ENCODE measurements at places on chromosomes 5 and 9. TPM values are rescaled to one million over a fixed set of nuclear protein-coding genes. Genes with fewer than 3 reads are reported as not detected.

DNA sequence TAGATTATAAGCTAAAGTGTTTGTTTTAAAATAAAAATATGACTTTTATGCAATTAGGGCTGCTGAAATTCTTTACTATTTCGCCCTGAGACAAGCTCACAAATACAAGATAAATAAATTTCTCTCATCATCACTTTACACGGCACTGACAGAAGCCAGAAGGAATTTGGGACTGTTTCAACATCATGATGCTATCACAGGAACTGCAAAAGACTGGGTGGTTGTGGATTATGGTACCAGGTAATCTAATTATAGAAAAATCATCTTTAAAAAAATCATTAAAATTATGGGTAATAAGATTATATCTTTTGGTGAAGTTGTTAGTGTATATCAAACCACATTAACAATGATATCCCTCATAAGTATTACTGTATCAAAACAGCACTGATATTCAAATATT lies 95.0 kb downstream of the MAN2A1 start:
- no peak for DNase-seq

GRCh38 chr9:86077276-86077675 lies 22.1 kb downstream of the GOLM1 start:
- no peak for DNase-seq

DNA sequence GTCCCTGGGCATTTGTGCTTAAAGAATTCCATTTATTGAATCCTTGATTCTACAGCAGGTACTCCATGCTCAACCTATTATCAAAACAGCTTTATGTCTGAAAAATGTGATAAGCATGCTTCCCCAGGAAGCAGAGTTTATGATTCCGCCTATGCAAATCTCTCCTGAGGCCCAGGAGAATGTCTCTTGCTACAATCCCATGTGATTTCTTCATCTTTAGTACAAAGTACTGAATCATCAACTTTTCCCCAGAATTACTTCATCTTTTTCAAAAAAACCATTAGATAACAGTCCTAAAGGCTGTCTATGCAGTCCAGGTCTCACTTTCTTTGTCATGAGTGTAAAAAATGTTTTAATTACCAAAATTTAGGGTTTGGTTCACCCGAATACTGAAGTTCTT lies 130.2 kb upstream of the ADAMTSL1 start:
- DNase-seq = no peak

- no peak for DNase-seq
Measured at GRCh38 chr5:103582364-103582763, 19.8 kb upstream of the NUDT12 start.

- DNase-seq = peak; percentile 83
Measured at GRCh38 chr9:127049044-127049443, 73.4 kb downstream of the ANGPTL2 start.

GRCh38 chr5:75044406-75044805 lies 8.0 kb downstream of the GCNT4 start:
- DNase-seq = no peak

DNA sequence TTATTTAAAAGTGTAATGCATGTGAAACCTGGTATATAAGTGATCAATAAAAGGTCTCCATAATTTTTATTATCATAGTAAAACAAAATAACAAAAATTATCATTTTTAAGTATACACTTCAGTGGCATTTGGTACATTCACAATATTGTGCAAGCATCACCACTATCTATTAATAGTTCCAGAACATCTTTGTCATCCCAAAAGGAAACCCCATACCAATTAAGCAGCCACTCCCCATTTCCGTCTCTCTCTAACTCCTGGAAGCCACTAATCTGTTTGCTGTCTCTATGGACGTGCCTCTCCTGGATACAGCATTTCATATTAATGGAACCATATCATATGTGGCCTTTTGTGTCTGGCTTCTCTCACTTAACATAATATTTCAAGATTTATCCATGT lies 7.6 kb downstream of the OLFML2A start:
- no peak for DNase-seq

DNA sequence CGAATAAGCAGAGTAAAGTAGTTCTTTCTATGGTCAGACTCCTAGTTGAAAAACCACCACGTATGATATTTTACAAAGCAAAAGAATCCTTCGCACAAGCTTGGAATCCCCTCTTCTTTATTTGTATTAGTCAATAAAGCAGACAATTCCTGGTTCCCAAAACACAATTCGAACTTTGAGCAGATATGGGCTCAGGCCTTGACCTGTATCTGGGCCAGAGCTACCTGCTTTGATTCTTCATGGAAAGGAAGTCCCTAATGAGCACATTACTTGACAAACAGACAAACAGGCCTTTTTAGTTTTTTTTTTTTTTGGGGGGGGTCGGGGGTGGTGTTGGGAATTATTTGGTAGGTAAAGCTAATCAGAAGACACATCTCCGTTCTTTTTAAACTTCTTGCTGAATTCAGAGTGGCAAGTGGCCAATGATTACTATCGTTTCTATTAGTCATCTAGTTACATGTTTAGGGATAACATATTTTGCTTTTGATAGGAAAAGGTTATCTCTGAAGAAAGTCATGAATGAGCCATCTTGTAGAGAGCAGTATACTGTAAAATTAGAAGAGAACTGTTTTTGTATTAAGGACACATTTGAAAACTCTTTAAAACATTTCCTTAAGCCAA lies 116.6 kb upstream of the HMHB1 start:
- DNase-seq = no peak

GRCh38 chr5:123344816-123345426 lies 78.3 kb downstream of the CEP120 start:
- DNase-seq = no peak

DNA sequence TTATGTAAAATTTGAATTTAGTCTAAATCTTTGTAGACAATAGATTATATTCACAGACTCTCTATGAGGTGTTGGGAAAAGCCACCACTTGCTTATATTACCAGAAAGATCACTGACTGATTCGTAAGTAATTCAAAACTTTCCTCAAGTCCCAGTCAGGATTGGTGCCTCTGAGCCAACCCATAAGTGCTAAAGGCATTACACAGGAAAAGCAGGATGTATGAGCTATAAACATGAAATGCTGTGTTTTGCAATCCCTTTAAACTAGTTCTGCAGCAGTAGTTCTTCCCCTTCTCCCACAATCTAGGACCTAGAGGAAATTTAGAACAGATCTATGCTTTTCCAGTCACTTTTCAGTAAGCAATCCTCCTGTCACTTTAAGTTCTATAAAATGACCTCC lies 48.0 kb downstream of the SHLD3 start:
- no peak for DNase-seq

DNA sequence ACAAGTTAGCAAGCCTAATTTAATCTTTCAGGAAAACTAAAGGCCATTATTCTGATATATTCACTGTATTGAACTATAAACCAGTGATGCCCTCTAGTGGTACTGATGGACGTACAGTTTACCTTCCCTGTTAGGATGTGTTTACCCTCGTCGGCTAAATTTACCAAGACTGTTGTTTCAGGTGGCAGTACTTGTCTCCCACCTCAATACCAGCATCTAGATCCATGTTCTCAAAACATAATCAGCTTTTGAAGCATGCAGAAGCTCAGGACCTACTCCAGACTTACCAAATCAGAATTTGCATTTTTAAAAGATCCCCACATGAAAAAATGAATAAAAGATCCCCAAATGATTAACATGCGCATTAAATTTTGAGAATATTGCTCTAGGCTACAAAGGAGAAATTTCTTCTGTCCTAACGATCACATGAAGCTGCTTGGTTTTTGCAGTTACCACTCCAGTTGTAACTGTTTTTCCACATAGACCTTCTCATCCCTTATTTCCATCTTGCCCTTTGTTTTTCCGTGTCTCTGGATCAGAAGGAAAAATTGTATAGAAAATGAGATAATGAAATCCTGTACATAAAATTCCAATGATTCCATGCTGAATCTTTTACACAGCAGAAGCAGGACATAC lies 3.2 kb upstream of the BAAT start:
- DNase-seq = no peak

DNA sequence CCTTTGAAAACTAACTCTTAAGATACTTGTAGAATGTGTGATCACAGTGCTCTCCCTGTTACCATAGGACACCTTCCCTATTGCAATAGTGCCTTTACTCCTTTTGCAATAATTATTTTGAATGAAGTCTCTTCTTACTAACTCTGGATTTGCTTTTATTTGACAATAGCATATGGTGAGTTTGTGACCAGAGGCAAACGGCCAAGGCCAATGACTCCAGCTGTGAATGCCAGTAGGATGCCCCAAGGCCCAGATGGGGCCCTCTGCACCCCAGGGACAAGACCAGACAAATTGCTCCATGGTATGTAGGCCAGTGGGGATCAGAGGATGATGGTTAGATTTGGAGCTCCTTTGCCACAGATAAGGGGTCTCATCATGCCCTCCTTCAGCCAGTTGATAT lies 116.9 kb downstream of the NPR3 start:
- no peak for DNase-seq

DNA sequence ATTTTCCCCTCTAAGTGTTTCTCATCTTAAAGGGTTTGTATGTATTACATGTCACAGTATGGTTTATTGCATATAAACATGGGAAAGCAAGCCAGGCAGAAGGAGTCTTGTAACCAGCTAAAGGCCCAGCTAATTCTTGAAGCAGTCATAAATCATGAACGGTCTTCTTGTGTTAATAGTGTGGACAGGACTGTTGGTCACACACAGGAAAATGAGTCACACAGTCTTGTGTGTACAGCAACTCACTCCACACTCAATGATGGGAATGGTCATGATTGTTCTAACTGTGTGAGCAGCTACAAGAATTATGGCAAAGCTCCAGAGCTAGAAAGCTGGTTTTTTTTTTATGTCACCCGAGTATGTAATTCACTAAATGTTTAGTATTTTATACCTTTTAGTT lies 123.9 kb downstream of the GHR start:
- DNase-seq = no peak

GRCh38 chr5:140049205-140049604 lies 6.1 kb upstream of the NRG2 start:
- DNase-seq = no peak

GRCh38 chr5:111167551-111167950 lies 56.6 kb upstream of the CAMK4 start:
- DNase-seq = no peak

GRCh38 chr5:38367410-38367809 lies 109.1 kb downstream of the EGFLAM start:
- no peak for DNase-seq

DNA sequence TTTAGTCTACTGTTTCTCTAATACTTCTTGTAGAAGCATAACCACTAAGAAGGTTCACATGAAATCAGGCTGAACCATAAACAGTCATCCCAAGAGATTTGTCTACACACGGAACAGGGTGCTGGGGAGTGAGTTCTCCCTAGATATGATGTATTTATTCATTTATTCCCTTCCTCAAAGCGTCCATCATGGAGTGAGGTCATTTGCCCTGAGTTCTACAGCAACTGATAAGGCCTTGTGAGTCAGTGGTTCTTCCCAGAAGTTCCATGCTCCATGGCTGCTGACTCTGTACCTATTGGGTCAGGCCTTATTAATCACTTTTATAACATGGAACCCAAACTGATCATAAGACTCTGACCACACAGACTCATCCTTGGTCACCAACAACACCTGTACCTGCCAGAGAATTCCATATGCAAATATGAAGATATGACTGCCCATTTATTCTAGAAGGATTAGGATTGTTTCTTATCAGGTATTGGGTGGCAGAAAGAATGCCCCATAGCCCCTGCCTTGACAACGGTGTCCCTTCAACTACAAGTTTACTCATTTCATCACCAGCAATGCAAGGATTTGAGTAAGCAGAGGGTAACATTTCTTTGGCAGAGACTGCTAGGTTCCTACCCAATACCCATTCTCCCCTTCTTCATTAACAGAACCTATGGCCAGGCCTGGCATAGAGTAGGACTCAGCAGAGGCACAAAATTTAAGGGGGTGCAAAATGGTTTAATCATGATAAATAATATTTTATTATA lies 118.1 kb downstream of the LHFPL2 start:
- DNase-seq = no peak

DNA sequence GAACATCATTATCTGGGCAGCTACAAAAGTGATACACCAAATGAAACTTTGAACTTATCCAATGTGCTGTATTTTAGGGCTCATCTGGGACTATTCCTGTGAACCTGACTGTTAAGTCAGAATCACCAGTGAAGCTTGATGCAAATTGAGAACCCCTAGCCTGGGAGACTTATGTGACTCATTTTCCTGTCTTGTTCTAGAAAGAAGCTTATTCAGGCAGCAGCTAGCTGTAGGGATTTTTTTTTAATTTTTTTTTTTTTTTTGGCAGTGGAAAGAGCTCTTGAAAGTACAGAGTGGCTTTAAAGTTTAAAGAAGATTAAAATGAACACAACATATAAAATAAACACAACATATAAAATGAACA lies 81.1 kb upstream of the TNFAIP8 start:
- DNase-seq = peak; percentile 78

DNA sequence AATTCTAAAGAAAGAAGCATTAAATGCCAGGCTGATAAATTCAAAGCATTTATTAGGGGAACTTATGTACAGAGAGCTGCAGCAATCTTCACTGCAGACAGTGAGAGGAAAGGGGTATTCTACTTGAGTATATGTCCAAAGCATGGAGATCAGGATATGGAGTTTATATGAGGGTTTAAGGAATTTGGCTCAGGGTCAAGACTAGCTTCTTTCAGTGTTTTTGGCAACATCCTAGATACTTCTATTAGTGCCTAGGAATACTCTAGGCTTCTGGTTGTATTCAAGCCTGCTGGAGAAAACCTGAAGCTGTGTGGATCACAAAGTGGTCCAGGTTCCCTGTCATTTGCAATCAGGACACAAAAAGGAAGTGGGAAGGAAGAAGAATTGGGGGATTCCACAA lies 194.6 kb downstream of the CETN3 start:
- DNase-seq = no peak

GRCh38 chr5:5343568-5343967 lies 78.9 kb upstream of the ICE1 start:
- DNase-seq = no peak

SPINK13 gene
- total RNA-seq = not detected

TTC23L gene
- not detected for total RNA-seq

TAF11L5 gene
- not detected for total RNA-seq

CATSPER3 gene
- total RNA-seq = 0.64 TPM

SPAAR gene
- not detected for total RNA-seq

PLAC8L1 gene
- 0.57 TPM for total RNA-seq

MRPS27 gene
- total RNA-seq = 98.7 TPM

AMACR gene
- 6.4 TPM for total RNA-seq

KCNMB1 gene
- total RNA-seq = not detected
